Activated CD4-positive, alpha-beta T cell treated with anti-CD3 and anti-CD28 coated beads for 24 hours (primary cell): ENCODE measurements at places on chromosomes 3 and 15.

GRCh38 chr15:68791431-68792283, 29.0 kb downstream of the ANP32A start:
- DNase-seq = peak; percentile 43

- no peak for DNase-seq
Observed at GRCh38 chr3:62325896-62326295, 47.5 kb downstream of the FEZF2 start.

GRCh38 chr3:24254649-24255048, 240.0 kb downstream of the THRB start:
- DNase-seq = no peak

DNA sequence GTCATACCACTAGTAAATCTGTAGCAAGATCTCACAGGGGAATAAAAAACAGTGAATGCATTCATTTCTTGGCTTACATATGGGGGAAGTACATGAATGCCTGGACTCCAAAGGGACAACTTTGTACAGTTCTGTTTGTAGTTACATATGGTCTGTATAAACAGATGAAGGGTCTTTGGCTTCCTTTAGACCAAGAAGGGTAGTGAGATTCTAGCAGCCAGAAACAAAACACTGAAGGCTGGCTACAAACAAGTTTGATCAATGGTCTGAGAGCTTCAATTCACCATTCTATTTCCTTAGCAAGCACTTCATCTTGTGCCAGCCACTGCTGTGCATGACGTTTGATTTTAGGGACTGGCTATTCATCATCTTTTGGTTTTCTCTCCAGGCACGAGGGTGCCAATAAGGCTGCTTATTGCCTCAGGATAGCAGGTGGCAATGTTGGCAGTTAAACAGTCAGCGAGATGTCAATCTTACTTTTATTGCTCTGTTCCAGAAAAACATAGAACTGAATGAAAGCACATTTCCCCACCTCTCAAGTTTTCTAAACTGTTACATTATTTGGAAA, 313.7 kb upstream of the COL8A1 start:
- no peak for DNase-seq

DNA sequence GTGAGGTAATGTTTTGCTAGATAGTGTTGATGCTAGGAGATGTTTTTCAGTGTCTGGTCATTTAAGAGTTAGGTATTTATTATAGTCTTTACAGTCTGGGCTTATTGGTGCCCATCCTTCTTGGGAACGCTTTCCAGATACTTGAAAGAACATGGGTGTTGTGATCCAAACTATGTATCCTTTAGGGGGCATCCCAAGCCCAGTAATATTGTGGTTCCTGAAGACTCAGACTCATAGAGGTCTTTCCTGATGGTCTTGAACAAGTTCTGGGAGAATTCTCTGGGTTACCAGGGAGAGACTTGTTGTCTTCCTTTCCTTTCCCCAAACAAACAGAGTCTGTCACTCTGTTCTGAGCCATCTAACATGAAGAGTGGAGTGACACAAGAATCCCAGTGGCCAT, 99.7 kb upstream of the LRRC3B start:
- no peak for DNase-seq

DNA sequence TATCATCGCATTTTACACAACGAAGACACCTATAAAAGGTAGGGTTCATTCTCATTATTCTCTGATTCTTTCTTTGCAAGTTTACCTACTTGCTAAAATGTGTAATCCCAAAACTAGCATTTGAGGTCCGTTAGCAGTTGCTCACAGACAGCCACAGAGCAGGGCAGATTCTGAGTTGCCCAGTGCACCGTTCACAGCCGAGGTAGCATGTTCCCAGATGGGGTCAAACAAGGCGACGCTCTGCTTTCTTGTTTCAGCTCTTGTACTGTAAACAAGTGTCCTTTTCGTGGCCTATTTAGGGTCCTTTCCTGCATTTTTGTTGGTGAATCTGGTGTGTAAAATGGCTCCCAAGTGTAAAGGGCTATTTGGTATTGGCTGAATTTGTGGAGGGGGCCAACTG, 3.1 kb downstream of the PPP1R2 start:
- DNase-seq = no peak

DNA sequence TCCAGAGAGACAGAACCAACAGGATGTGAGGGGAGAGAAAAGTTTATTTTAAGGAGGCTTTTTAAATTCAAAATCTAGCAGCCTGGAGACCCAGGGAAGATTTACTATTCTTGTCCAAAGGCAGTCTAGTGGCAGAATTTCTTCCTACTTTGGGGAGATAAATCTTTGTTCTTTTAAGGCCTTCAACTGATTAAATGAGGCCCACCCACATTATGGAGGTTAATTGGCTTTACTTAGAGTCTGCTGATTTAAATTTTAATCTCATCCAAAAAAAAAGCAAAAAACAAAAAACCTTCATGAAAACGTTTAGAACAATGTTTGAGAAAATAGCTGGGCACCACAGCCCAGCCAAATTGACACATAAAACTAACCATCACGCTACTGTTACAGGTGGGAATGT, 41.3 kb downstream of the TMOD3 start:
- DNase-seq = no peak

- no peak for DNase-seq
Observed at GRCh38 chr3:3552761-3553160, 246.5 kb upstream of the LRRN1 start.

GRCh38 chr3:110624576-110624975, 447.0 kb upstream of the NECTIN3 start:
- no peak for DNase-seq

- no peak for DNase-seq
Observed at GRCh38 chr3:122263058-122263457, 62.0 kb upstream of the CSTA start.

GRCh38 chr3:34263101-34263621, 464.7 kb downstream of the PDCD6IP start:
- no peak for DNase-seq

GRCh38 chr3:140529558-140529957, 148.3 kb upstream of the TRIM42 start:
- DNase-seq = no peak

GRCh38 chr3:71825551-71826283, 40.8 kb upstream of the PROK2 start:
- no peak for DNase-seq
